ENCODE measurements at places on chromosomes 3 and 15.

GRCh38 chr15:100537331-100537730, 8.6 kb upstream of the CERS3 start:
- no peak for DNase-seq

DNA sequence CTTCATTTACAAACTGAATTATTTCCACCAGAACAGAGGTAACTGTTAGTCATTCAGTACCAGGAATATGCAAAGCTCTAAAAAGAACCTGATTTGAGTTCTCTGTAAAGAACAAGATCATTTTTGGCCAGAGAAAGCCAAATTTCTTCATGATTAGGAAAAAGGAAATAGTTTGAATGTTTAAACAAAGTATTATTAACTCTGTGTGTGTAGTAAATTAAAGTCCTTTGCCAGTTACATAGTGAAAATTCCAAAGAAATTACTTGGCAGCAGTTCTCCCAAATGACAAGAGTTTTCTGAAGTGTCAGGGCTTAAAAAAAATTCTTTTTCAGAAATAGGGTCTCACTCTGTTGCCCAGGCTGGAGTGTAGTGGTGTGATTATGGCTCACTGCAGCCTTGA, 24.5 kb downstream of the QTRT2 start:
- no peak for DNase-seq

- DNase-seq: peak; percentile 25
Observed at GRCh38 chr3:148682997-148683396, 14.7 kb upstream of the AGTR1 start.

DNA sequence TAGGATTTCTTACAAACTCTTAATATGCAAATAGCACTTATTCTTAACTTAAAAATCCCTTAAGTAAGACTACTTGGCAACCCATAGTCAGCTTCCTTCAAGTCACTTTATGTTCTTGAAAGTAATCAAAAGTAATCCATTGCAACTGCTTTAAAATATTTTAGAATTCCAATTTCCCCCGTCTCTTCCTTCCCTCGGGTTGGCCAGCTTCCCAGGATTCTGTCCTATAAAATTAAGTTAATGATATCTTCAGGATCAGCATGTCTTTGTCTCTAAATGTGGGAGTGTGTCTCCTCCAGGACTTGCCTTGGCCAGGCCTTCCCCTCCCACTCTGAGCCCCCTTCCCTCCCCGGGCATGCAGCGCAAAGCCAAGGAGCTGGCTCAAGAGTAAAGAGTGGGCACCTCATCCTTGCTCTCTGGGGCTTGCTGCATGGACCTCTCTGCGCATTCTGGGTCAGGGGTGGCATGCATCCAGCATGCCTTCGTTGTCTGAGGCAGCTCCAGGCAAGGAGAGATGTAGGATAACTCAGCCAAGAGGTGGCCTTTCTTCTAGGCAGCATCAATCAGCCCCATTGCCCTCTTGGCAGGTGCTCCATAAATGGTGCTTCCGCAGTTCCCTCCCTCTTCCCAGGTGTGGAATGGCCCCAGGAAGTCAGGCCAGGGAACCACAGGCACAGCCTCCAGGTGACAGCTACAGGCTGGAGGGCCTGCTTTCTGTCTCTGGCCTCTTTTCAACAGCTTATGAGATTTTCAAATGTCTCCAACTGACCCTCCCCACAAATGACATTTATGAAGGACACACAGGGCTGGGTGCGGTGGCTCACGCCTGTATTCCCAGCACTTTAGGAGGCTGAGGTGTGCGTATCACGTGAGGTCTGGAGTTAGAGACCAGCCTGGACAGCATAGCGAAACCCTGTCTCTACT, 108.7 kb upstream of the ALDH1A3 start:
- no peak for DNase-seq

DNA sequence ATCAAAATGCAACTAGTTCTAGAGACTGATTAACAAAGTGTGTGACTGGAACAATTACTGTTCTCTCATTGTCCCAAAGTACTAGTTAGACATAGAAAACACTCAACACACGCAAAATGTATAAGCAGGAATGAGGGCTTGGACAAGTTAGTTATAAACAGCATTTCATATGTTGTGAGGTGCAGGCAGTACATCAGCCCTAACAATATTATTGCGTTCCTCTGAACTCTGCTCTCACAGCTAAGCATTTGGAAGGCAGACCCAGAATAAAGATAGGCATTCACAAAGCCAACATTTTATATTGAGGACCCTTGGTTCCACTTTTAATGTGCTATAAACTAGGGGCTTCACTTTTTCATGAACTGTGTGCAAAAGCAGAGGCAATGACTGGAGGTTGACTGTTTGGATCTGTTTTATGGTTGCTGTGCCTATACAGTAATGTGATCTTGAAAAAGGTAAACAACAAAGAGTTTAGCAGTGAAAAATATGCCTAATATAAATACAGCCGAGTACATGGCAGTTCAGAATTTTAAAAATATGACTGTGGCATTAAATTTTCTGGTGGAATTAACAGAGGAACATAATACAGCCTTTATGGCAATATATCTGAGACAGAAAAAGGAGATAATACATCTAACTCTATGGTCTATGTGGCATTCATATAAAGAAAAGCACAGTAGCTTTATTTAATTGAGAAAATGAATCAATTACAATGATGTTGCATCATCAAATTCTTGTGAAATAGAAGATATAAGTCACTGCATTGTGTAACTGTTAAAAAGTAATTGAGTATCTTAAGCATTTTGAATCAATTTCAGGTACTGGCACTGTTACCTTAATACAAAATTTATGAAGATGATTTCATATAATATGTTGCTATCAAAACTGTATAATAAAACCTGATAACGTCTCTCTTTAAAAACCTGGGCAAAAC, 80.0 kb upstream of the SKOR1 start:
- no peak for DNase-seq

- no peak for DNase-seq
Observed at GRCh38 chr3:45026038-45026437, at the start of gene CLEC3B. Gene CLEC3B (plus strand): TSS chr3:45026303. CDS start chr3:45026363, 60 bp downstream.

DNA sequence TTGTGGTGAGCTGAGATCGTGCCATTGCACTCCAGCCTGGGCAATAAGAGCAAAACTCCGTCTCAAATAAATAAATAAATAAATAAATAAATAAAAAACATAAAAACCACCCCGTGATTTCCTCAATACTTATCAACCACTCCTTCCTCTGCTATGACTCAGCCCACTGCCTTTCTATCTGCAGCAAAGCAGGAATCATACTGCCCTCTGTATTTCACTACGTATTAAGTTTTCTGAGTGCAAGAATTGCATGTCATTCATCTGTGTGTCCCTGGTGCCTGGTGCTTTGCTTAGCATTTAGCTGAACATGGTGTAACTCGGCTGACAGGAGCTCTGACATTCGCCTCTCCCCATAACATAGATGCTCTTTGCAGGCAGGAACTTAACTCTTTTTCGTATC, 7.1 kb downstream of the LSG1 start:
- no peak for DNase-seq

GRCh38 chr15:89072277-89072869, 15.9 kb upstream of the ABHD2 start:
- no peak for DNase-seq

DNA sequence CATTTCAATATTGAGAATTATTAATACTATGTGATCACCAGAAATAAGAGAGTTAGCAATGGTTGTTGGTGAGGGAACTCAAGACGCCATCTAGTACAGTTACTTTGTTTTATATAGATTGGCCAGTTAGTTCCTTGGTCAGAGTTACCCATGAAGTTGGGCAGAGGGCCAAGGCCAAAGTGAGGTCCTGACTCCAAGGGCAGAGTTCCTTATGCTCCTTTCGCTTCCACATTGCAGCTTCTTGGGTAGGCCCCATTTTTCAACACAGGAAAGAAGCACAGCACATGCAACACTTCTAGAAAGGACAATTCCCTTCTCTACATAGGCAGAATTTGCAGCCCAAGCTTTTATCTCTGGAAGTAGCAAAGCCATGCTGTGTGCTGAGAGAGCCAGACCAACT, 178.6 kb downstream of the KCNAB1 start:
- DNase-seq: no peak

DNA sequence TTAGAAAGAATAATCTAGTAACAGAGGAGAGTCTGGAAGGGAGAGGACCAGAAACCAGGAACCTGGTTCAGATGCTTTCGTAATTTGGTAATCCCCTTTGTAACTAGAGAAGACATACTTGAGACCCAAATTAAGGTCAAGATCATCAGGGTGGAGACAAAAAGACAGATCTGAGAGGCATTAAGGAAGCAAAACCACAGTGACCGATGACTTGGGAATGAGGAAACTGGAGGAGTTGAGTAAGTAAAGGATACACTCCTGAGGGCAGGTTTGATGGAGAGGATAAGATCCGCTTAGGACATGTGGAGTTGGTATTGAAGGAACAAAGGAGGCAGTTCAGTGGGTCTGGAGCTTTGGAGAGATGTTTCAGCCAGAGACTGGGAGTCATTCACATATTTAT, 23.6 kb upstream of the BCL2A1 start:
- peak; percentile 10 for DNase-seq

GRCh38 chr3:172102123-172102882, 62.9 kb downstream of the FNDC3B start:
- DNase-seq: no peak

DNA sequence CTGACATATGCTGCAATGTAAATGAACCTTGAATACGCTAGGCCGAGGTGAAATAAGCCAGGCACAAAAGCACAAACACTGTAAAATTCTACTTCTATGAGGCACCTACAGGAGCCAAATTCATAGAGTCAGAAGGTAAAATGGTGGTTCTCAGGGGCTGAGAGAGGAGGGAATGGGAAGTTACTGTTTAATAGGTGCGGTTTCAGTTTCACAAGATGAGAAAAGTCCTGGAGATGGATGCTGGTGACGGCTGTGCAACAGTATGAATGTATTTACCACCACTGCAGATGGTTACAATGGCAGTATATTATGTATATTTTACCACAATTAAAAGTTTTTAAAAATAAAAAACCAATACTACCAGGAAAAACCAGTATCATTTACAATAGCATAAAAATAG, 4.0 kb downstream of the TNK2 start:
- no peak for DNase-seq

DNA sequence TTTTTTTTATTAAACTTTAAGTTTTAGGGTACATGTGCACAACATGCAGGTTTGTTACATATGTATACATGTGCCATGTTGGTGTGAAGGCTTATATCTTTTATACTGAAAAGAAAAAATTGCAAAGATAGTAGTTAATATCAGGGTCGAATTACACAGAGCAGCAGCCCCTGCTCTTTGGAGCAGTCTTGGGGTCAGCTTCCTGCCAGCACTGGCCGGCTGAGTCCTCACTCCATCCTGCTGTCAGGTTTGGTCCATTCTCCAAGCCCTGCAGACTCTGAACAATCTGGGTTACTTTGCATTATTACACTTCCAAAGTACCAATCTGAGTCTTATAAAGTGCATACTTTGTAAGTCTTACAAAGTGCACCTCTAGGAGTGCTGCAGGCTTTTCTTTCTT, 66.0 kb downstream of the COL8A1 start:
- DNase-seq: no peak

DNA sequence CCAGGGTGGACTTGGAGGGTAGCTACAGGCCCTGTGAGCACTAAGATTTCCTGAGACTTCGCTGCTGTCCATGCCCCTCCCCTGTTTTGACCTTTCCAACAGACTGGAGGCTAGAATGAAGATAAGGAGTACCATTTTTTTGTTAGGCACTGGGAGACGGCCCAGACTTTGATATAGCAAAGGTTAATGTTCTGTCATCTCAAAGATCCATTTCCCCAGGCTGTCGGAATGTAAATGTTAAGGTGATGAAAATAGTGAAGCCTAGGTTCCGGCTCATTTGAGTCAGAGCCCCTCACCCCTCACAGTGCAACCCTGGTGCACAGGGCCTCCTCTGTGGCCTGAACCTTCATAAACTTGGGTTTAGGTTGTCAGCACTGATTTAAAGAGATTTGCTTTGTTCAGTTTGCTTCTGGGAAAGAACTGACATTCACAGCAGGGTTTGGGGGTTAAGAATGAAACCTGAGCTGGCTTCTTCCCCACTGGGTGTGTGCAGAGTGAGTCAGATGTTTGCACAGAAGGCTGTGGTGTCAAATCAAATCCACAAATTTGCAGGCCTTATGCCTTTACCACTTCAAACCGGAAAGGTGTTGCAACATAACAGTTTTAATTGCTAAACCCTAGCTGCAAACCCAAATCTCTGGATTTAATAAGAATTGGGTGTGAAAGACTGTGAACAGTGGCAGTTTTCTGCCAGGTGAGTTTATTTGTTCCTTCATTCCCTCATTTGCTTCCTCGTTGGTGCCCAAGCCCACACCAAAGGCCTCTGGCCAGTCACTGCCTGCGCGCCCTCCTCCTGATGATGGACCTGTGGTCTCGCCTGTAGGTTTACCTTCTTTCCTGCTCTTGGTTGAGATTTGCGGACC, 20.6 kb upstream of the KCTD6 start:
- DNase-seq: peak; percentile 71

DNA sequence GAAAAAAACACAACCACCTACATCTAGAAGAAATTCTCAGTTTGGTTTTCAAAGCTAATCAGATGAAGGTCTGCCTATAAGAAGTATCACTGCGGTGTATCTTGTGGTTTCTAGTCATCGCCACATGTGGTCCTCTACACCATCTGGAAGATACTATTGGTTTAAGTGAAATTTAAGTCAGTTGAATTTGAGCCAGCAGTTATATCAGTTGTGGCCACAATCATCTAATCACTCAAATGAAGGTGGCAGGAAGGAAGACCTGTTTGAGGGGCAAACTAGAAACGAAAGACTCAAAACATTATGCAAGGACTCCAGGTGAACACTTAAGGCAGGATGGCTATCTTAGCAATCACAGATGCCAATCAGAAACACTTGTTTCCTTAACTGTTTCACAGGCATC, 48.7 kb downstream of the ETV5 start:
- no peak for DNase-seq

Measured in HT-29 (cell line).